ENCODE measurements at places on chromosomes 16 and 17. TPM values are rescaled to one million over a fixed set of nuclear protein-coding genes. Genes with fewer than 3 reads are reported as not detected.

The FBXW10B gene
- 0.08 TPM for total RNA-seq

The RTN4RL1 gene
- 8.0 TPM for total RNA-seq

The CAPNS2 gene
- 12.7 TPM for total RNA-seq

The TNK1 gene
- 7.7 TPM for total RNA-seq

The KRT20 gene
- total RNA-seq: not detected

The C1QTNF8 gene
- not detected for total RNA-seq

The ZNF286A gene
- 31.2 TPM for total RNA-seq

The TMEM100 gene
- total RNA-seq: not detected

The GRIN2C gene
- total RNA-seq: not detected

The SUZ12 gene
- 10.0 TPM for total RNA-seq

The STX4 gene
- total RNA-seq: 23.5 TPM

The LPO gene
- not detected for total RNA-seq

The IRX5 gene
- 7.7 TPM for total RNA-seq

The BBS2 gene
- 60.3 TPM for total RNA-seq

Measured in hair follicular keratinocyte (primary cell).